ENCODE measurements at places on chromosomes 16 and 17.

- peak; percentile 82 for DNase-seq
These were observed 9.7 kb downstream of the RHBDL3 start for GRCh38 chr17:32275060-32276042.

GRCh38 chr17:75061055-75061438, 14.0 kb downstream of the KCTD2 start:
- DNase-seq: no peak

DNA sequence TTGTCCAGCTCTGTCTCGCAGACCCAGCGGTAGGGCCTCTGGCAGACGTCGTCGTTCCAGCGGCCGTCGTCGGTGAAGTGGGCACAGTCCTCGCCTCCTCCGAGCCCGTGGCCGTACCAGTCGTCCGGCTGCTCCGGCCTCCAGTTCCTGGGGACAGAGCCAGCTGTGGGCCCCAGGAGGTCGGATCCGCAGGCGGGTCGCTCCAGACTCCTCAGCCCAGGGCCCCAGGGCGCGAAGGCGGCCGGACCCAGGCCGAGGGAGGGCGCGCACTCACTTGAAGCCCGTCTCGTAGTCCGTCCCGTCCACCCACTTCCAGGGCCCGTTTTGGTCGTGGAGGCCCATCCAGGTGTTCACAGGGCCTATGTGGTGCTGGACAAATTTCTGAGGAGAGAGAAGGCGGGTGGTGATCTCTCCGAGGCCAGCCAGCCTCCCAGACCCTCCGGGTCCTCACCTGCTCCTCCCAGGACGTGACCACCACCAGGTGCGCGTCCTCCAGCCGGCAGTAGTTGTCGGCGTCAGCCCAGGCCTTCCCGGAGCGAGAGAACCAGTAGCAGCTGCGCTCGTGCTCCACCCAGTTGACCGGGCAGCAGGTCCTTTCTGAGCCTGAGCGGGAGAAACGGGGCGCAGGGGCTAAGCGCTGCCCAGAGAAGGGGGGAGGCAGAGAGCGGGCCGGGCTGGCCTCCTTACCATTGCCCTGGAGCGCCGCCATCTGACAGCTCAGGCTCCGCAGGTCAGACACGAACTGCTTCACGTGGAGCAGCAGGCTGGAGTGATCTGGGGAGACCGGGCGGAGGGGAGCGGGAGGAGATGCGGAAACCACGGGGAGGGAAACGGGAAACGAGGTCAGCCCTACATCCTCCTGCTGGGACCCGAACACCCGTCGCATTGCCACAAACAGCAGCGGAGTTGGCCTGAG, 5.2 kb downstream of the ASGR1 start:
- no peak for DNase-seq

- peak; percentile 49 for DNase-seq
These were observed 681.4 kb downstream of the CDH11 start for GRCh38 chr16:64440421-64440831.

GRCh38 chr17:81468770-81469121, 43.9 kb downstream of the ACTG1 start:
- no peak for DNase-seq

DNA sequence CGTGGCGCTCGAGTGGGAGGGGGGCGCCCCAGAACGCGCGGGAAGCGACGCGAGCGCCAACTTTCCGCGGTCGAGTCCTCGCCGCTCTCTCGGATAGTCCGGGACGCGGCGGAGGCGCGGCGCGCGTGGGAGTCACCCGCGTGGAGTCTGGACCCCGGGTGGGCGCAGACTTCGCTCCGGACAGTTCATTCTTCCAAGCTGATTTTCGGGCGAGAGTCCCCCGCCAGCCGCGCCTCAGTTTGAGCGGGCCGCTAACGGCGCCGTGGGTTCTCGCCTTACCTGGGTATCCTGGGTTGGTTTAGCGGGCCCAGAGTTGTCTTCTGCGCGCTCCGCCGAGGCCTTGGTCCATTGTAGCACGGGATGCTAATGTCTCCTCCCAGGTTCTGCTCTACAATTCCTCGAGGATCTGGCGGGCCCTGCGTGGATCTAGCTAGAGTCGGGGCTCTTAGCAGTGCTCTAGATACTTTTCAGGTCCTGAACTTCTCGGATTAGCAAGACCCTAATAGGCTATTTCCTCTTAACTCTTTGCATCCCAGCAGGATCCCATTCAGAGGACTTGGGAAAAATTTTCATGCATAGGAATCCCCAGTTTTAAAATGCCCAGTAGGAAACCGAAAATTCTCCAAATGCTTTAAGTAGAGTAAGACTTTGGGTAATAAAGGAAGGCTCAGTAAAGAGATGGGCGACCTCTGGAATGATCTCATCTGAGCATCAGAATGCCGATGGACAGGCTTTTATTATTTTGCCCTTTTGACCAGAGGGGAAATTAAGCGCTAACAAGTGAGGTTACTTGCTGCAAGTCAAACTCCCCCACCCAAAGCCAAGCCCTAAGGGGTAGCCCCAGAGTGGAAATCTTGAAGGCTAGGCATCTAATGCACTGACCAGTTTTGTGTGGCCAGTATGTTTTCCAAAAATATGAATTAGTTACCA, 537 bp upstream of the GJC1 start:
- DNase-seq: no peak

DNA sequence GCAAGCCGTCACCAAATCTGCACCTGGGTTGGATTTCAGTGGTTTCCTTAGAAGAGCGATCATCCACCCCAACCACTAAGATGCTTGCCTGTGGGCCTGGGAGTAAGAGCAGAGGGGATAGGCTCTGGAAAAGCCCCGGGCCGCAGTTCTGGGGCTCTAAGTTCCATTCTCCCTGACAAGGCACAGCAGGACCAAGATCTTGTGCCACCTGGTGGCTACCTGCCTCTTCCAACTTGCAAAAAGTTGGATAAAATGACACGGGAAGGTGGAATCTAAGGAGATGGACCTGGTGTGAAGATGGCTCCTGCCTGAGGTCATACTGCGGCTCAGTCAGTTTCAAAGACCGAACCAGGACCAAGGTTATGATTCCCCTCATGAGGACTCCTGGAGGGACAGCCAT, 42.3 kb downstream of the ABCC12 start:
- DNase-seq: no peak

DNA sequence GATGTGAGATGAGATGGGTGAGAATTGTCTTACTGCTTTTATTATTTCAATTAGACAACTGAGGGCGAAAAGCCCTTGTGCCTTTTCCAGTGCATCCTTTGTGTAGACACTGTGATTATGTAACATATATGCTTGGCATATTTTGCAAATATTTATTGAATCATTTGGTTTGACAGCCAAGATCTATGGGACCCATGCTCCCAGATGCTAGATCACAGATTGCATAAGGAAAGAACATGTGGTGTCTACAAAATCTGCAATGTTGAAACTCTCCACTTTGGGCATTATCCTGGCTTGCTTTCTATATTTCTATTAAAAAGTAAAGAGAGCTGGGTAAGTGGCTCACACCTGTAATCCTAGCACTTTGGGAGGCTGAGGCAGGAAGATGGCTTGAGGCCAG, 4.8 kb upstream of the COG1 start:
- DNase-seq: no peak

GRCh38 chr16:84044118-84044488, 1.5 kb upstream of the SLC38A8 start:
- DNase-seq: no peak

DNA sequence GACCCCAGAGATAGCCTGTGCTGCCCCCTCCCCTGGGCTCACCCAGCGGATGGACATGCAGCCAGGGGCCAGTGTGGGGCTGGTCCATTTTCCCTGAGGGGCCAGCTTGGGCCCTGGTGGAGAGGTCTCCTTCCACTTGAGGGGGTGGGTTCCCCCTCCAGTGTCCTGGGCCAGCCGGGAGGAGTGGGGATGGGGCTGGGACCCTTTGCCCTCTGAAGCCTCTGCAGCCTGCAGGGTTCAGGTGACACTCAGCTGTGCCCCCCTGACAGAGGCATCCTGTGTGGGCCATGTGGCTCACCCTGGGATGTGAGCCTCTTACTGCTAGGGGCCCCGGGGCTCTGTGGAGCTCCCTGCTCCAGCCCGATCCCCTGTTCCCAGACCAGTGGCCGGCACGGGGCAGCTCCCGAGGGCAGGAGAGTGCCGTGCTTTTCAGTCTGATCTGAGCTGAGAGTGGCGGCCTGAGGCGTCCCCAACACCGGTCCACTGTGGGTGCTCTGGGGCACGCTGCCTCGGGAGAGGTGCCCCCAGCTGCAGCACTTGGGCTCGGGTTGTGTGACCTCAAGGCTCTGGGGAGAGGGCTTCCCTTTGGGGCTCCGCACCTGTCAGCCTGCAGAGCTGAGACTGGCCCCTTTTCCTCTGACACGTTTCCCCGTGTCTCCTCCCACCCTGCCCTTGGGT, 439 bp upstream of the GNG13 start:
- no peak for DNase-seq

- no peak for DNase-seq
These were observed 34.3 kb upstream of the RPRML start for GRCh38 chr17:47013341-47013740.

DNA sequence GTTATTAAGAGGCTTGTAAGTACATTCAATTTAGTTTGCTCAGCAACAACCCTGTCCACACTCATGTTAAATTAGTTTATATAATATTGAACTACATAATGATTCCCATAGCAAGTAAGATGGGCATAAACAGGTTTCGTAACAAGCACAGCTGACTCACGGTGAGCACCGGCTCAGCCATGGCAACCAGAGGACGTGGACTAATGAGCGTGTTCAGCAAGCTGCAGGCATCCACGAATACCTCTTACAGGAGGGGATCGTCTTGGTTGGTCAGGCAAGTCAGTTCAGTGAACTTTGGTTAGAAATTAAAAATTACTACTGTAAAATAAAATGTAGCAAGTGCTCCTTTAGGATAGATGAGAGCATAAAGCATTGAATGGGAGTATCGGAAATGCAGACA, 58.4 kb downstream of the ELAC2 start:
- DNase-seq: no peak

DNA sequence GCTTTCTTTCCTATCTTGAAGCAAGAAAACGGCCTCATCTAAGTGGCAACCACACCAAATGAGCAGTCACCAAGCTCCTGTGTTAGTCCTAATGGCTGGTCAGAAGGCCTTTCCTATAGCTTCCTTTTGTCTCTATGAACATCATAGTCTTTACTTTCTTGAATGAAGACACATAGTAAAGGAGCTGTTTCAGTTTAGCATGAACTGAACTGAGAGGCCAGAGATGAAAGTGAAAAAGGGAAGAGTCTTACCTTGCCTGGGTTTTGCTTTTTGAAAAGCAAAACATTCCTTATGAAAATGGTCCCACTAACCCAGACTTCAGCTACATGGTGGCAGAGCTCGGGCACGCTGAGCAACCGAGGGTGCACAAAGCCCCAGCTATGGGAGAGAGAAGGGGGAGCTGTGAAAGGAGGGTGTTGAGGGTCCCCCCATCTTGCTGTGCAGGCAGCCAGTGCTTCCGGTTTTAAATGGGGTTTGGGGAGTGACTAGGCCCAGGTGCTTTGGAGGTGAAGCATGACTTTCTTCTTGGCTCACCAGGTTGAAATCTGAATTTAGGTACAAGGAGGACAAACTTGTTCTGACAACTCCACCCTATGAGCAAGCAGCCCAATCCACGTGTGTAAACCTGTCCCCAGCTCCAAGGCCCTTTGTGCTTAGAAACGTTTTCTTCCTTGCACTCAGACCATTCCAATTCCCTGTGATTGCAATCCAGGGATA, 9.1 kb upstream of the PSMC3IP start:
- no peak for DNase-seq

DNA sequence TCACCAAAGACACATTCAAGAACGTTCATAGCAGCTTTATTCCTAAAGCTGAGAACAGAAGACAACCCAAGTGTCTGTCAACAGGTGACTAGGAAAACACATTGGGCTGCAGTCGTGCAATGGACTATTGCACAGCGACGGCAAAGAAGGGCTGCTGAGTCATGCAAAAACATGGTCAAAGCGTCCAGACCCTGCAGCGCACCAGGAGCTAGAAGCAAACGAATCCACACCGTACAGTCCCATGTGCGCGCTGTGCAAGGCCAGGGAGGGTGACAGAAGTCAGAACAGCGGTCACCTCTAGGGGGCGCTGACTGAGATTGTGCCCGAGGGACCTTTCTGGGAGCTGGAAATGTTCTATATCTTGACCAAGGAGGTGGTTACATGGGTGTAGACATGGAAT, 266.4 kb downstream of the MAF start:
- no peak for DNase-seq

GRCh38 chr16:9868606-9869149, 313.6 kb downstream of the GRIN2A start:
- DNase-seq: no peak

DNA sequence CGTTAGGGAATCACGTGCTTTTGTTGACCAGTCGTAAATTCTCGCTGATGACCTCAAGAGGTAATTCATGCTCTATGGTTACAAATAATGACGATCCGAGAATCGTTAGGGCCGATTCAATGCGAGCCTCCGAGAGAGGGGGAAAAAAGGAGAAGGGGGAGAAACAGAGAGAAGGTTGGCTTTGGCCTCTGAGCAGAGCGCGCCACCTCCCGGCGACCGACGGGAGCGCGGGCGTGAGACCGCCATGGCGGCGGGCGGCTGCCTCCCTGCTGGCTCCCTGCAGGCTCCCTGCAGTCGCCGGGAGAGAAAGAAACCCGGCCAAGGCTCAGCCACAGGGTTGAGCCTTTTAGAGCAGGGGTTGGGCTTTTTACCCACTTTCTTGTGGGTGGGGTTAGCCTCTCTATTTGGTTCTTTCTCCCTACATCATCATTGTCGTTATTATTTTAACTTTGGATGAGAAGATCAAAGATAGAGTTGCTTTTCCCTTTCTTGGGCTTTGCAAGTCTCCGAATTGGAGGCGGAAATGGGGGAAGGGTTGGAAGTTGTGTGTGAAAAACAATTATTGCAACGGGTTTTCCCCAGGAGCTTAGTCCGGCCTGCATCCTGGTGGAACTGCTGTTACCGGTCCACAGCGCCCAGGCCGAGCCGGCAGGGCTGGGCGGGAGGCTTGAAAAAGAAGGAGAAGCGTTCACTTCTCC, 410 bp upstream of the HOXB5 start:
- DNase-seq: no peak

GRCh38 chr17:51666971-51667705, 406.8 kb downstream of the UTP18 start:
- DNase-seq: no peak

DNA sequence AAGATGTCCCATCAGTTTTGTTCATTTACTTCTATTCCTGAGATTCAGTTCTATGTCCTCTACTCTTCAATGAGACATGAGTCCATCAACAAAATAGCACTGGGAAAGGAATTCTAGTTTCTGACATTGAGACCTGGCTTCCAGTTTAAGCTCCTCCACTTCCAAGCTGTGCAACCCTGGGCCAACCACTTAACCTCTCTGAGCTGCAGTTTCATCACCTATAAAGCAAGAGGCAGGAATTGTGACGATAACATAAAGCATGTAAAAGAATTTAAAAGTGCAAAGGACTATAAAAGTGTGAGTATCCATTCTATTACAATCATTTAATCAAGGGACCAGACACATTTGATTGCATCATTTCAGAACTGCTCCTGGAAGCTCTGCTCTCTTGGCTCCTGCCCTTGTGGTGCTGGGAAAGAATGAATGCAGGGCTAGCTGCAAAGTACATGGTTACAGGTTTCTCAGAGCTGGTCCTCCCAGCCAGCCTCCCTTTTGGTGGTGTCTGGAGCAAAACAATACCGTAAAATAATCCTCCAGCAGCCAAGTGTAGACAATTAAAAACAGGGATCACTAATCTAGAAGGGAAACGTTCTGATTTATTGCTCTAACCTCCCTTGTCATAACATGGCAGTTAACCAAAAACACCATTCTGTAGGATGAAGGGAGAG, 113.9 kb downstream of the VPS53 start:
- DNase-seq: no peak

All from NCI-H460 (cell line).